ENCODE measurements at places on chromosomes 7 and 10. TPM values are rescaled to one million over a fixed set of nuclear protein-coding genes. Genes with fewer than 3 reads are reported as not detected.

DNA sequence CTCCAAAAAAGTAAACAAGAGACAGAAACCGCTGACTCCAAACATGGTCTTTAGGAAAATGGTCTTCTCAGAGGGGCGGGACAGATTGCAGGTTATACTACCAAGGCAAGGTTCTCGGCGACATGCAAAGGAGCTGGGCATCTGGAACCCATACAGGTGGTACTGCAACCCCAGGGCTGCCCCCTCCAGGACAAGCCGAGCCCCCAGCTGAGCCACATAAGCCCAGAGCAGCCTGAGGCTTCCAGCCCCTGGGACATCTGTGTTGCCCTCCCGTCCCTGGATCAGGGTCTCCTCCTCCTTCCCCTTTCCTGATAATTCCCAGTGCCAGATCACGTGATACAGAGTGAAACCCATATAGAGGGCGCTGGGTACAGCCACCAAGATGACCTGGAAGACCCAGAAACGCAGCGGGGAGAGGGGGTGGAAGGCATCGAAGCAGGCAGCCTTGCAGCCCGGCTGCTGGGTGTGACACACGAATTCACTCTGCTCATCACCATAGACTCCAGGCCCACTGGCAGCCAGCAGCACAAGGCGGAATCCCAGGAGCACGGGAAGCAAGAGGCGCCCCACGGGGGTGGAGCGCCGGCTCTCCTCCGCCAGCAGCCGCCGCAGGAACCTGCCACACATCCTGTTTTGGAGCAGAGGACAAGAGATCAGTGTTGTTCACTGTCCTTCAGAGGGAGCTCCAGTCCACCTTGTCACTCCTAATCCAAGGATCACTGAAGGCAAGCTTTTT, at the start of gene GJC3:
GJC3 (minus strand) TSS at position 627 of the 736 bp plus-strand sequence; CDS start at position 627, 0 bp downstream.
- DNase-seq, result no peak

DNA sequence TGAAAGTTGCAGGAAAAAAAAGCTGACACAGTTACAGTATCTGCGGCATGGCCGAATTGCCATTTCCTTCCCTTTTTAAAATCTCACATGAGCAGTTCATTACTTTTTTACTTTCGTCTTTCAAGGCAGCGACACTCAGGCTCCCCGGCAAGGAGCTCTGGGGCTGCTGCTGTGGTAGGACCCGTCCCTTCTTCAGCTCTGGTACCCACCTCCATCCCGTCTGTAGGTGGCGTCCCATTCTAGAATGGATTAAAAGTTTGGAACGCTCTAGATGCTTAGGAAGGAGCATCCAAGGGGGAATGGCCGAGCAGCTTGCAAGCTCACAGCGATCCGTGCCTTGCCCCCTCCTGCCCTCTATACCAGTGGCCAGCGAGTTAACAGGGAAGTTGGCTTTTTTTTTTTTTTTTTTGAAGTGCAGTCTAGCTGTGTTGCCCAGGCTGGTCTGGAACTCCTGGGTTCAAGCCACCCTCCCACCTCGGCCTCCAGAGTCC, 22.8 kb upstream of the TTYH3 start:
- DNase-seq, result no peak

DNA sequence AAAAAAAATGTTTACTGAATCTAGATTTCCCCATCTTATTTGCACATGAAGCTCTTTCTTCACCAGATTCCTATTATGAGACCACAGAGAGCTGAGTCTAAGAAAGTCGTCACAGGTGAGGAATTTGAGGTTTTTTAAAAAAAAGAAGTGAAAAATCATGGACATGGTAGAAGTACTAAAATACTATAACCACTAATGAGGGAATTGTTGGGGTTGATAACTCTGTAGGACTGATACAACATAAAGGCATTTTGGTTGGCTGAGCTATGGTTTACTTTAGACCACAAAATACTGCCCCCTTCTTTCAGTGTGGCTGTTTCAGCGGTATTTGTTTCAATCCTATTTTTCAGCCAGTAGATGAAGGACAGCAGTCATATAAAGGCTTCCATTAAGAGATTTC, 1111.3 kb downstream of the TYW1 start:
- no peak for DNase-seq

- DNase-seq, result no peak
These were observed 76.8 kb downstream of the GATA3 start for GRCh38 chr10:8130973-8131911.

Gene MAGI2
- 15.1 TPM for total RNA-seq

- no peak for DNase-seq
These were observed 26.7 kb downstream of the ERCC6 start for GRCh38 chr10:49512121-49512809.

DNA sequence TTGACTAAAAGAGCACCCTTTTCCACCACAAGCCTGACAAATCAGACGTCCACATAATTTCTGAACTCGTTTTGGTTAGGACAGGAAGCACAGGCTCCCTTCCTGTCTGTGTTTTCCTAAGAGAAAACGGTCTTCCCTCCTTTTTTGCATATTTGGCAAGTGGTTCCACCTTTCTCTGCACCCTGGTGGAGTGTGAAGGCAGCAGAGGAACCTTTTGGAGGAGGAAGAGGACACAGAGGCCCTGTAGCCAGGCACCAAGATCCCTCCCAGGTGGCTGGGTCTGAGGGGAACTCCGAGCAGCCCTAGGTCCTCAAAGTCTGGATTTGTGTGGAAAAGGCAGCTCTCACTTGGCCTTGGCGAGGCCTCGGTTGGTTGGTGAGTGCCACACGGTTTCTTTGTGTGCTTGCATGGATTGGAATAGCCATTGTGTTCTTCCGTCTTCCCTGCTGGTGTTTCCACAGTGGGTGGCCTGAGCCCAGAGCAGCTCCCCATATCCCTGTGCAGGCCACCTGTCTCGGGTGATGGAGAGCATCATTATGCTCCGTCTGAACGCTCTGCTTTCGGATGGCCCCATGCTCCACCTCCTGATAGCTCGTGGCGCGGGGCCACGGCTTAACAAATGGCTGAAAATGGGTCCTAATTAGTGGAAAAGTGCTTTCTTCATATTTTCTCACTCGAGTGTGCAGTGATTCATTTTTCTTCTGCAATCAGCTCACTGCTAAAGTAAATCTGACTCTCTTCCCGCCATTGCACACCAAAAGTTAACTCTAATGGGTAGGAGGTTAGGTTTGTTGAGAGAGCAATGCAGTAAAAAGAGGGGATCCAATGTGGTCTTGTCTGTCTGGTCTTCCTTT, 4.2 kb downstream of the IKZF1 start:
- DNase-seq, result no peak

GRCh38 chr7:117895276-117895675, 22.0 kb upstream of the CTTNBP2 start:
- no peak for DNase-seq

GRCh38 chr7:151017953-151018420, 6.3 kb downstream of the ATG9B start:
- peak; percentile 66 for DNase-seq

Gene EPO
- not detected for total RNA-seq

DNA sequence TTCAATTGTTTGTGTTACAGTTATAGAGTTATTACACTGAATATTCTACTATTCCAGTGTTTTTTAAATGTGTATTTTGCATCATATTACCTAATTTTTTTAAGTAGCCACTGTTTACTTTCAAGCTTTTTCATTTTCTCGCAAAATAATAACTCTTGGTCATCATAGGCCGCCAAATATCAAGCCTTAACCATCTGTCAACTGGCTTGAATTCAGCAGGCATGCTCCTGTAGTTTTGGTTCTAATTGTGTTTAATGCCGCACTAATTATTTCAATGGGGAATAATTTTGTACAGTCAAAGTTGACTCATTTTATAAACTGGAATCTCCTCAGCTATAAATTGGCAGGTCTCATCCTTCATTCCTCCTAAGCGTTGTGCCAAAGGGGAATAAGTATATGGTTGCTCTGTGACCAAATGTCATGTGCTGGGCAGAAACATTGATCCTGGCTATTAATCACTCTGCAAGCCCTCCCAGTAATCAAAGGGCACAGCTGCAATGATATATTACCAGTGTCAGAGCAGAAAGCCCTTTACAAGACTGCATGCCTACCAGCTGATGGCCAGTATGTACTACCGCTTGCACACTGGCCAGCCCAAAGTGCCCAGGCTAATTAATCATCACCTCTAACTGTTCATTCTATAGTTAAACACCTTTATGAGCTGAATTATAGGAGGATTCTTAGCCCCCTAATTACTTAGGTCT, 74.8 kb downstream of the SKAP2 start:
- DNase-seq, result no peak

Gene ZSWIM8
- total RNA-seq, result 84.9 TPM

DNA sequence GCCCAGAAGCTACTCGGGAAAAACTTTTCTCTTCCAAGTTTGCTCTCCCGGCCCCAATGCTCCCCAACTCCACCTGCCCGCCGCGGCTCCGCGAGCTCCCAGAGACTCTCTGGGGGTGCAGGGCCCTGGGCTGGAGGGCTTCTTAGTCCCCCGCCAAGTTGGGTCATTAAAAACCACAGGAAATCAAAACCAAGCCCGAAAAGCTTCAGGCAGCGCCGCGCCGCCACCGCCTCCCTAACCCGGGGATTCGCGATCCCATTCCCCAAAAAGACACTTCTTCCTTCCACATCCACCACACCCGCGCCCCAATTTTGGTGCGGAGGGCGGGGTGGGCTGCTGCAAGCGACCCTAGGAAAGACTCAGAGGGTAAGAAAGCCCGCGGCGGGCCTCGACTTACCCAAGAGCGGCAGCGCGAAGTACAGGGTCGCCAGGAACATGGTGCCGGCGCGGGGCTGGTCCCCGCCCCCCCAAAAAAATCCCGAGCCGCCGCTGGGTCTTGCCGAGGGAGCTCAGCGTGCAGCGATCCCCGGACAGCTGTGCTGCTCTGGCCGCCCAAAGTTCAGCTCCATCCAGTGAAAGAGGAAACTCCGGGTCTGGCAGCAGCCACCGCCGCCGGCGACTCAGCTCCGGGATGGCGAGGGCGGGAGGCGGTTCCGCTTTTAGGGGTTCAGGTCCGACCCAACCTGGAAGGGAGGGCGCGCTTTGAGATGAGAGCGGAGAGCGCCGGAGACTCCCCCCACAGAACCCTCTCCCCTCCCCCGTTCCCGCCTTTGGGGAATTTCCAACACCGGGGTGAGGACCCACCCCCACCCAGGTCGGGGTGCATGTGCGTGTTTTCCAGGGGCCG, 1.2 kb downstream of the GFRA1 start:
- no peak for DNase-seq

GRCh38 chr10:132612571-132613504, 75.3 kb downstream of the INPP5A start:
- no peak for DNase-seq

Gene FKBP9
- 89.2 TPM for total RNA-seq

DNA sequence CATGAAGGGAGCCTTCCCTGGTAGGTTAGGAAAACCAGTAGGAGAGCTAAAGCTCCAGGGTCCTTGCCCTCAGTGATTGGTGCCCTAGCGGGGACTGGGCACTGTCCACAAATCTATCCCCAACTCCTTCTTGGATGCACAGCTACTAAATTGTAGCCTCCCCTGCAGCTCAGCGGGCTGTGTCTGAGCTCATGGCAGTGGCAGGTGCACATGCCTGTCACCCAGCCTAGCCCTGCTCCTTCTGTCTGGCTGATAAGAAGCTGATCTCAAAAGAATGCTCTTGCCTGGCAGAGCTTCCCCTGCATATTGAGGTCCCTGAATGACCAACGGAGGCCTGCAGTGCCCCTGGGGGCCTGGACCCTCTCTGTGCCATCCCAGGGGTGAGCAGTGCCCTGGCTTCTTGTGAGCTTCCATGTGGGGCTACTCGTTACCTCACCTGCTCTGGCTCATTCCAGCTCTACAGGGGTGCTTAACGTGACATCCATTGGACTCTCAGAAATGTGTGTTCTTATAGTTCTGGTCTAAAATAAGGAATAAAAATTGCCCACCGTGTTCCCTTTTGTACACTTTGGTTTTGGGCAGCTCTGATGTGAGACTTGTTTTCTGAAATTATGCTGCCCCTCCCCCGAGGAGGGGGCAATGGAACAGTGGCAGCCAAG, 59.8 kb upstream of the ANTXRL start:
- no peak for DNase-seq

DNA sequence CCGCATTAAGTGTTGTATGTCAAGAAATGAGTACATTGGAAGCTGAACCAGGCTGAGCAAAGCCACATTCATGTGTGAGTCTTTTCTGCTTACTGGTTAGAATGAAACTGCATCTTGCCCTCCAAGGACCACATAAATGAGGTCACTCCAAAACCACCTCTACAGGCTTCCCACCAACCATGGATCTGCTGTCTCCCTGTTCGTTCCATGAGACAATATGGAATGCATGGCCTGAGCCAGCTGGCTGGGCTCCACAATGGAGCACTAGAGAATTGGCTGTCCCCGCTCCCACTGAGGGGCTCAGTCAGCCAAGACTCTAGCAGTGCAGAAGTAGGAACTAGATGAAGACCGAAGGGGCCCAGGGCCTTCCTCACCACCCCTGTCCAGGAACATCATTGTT, 120.8 kb downstream of the TNS3 start:
- no peak for DNase-seq

Gene SEPHS1
- 37.1 TPM for total RNA-seq

- no peak for DNase-seq
These were observed at the start of gene SVIL for GRCh38 chr10:29634764-29635625. TSS of gene SVIL (minus strand) at chr10:29634971. CDS start at chr10:29555058, 79,913 bp downstream.

- no peak for DNase-seq
These were observed 23.1 kb upstream of the PTTG1IP2 start for GRCh38 chr7:90446137-90446899.

Gene ACBD7
- total RNA-seq, result not detected

GRCh38 chr10:86176850-86177536, 189.6 kb downstream of the GRID1 start:
- DNase-seq, result no peak

Gene ZC3HAV1
- 31.3 TPM for total RNA-seq

Gene INSIG1
- total RNA-seq, result 125 TPM

DNA sequence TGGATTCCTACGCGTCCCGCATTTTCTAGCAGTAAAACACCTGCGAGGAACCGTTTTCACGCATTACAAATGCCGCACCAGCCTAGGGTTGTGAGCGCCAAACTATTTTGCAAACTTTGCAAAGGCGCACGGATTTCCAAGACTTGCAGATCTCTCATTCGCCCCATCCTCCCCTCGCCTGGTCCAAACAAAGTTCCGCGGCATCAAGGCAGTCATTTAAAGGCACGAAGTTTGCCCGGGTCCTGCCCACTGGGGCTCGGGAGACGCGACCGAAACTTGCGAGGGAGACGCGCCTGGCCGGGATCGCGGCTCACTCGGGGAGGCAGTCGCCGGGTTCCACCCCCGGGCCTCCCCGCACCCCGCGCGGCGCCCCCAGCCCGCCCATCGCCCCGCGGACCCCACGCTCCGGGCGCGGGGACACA, 613 bp downstream of the USP6NL start:
- no peak for DNase-seq

DNA sequence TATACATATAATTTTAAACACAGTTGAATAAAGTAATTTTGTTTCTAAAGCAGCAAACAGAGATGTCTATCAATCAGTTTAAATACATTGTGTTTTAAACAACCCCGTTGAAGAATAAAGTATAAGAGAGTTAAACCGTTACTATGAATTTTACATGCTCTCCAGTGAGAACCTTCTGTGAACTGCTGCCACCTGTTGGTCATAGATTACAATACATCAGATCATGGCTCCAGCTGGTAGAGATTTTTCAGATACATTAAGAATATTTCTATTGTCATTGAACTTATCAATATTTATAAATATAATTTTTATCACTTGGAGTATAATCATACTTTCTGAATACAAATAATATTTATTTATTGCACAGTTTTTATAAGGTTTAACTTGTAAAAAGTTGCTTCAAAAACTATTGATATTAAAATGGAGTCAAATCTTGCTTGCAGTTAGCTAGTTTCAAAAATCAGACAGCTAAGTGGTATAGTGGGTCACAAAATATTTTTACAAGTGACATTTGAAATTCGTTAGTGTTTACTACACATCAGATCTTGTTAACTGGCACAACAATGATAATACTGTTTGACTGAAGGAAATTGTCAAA, 561.2 kb upstream of the PHF14 start:
- DNase-seq, result no peak

Gene PIP
- not detected for total RNA-seq

- DNase-seq, result no peak
These were observed 183.3 kb downstream of the PTN start for GRCh38 chr7:137160236-137160635.
